ENCODE measurements at places on chromosomes 2 and 18.

GRCh38 chr18:22447792-22448191 lies 30.1 kb upstream of the CTAGE1 start:
- no peak for DNase-seq

GRCh38 chr2:52686935-52687334 lies 1080.7 kb upstream of the CHAC2 start:
- DNase-seq, result no peak

DNA sequence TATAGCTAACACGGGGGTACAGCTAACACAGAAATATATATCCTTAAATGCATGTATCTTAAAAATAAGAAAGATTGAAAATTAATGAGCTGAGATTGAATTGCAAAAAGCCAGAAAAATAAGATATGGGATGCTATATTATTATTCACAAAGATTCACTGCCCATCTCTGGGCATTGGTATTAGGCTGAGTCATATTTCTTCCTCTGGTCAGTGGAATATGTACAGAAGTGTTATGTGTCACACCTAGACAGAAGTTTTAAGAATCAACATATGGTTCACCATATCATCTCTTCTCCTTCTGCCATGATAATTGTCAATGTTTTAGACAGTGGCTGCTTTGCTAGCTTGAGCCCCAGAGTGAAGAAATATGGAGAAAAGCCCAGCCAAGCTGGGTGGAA lies 14.0 kb upstream of the MCFD2 start:
- DNase-seq, result no peak

GRCh38 chr18:3451989-3452749 lies 2.2 kb downstream of the TGIF1 start:
- DNase-seq, result no peak

- no peak for DNase-seq
Observed at GRCh38 chr2:70044290-70045040, 42.8 kb upstream of the PCBP1 start.

DNA sequence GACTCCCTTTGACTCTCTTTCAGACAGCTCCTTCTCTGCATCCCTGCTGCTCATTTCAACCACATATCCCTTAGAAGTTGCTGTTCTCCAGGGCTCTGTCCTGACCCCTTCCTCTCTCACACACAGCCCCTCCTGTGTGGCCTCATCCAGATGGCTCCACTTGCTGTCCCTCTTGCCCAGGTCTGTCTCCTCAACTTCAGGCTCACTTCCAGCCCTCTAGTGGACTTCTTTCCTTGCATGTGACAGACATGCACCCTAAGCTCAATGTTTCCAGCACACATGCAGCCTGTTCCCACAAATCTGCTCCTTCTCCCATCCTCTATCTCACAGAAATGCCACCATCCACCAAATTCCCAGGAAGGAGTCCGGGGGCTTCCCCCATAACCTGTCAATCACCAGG lies 9.0 kb upstream of the MRPL19 start:
- DNase-seq, result no peak

- DNase-seq, result no peak
Observed at GRCh38 chr2:239209783-239210182, 191.0 kb downstream of the HDAC4 start.

GRCh38 chr2:81672923-81673322 lies 1368.4 kb upstream of the LRRTM1 start:
- no peak for DNase-seq

- DNase-seq, result no peak
Observed at GRCh38 chr2:5766561-5766960, 74.4 kb downstream of the SOX11 start.

DNA sequence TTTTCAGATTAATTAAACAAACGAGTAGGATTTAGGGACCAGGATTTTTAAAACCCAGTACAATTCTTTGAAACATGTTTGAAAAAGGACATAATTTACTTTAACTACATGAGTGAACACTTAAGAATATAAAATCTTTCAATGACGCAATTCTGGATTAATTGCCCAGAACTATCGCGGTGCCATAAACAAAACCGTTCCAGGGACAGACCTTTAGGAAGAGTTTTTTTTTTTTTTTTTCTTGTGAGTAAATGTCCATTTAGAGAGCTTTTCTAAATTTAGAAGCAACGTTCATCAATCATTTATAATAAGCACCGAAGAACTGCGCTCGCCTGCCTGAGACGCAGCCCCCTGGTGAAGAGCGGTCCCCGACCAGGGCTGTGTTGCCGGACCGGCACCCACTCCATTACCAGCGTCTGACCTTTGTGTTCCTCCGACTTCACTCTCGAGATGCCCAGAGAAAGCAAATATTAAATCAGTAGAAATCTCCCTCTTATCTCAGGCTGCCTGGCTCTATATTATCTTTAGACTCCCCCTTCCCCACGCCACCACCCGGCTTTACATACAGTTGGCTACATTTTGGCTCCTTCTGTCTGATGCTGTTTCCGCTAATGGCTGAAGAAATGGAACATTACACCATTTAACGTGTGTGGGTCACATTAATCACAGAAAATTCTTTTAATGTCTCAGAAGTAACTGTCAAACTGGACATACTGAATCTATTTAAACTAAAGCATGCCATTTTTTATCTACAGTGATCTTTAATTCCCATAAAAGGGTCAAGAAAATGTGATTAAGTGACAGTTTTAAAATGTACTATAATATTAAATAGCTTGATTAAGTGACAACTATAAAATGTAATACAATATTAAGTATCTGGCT lies 364.0 kb upstream of the MEIS1 start:
- DNase-seq, result no peak

DNA sequence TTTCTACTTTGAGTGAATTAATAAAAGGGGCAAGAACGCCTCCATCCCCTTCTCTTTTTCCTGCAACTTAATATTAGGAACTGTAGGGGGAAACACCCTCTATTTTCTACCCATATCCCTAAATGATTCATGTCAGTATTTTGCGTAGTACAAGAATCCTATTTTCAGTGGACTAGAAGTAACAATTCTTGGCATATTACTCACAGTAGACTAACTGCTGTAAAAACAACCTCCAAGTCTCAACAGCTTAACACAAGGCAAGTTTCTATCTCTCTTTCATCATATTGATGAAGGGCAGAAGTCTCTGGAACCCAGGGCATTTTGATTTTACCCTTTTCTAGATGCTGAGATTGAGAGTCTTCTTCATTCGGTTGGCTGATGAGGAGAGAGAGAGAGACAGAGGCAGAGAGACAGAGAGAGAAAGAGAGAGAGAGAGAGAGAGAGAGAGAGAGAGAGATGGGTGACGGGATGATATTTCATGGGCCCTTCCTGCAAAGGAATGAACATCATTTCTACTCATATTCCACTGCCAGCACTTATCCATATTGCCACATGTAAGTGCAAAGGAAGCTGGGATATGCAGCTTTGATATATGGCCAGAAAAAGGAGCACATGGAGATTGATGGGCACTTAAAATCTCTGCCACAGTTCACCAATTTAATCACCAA lies 481.6 kb downstream of the LPIN1 start:
- DNase-seq, result no peak

- no peak for DNase-seq
Observed at GRCh38 chr2:126894082-126894481, 4.6 kb upstream of the TEX51 start.

GRCh38 chr2:99256677-99257076 lies 1.2 kb upstream of the LYG2 start:
- DNase-seq, result no peak

DNA sequence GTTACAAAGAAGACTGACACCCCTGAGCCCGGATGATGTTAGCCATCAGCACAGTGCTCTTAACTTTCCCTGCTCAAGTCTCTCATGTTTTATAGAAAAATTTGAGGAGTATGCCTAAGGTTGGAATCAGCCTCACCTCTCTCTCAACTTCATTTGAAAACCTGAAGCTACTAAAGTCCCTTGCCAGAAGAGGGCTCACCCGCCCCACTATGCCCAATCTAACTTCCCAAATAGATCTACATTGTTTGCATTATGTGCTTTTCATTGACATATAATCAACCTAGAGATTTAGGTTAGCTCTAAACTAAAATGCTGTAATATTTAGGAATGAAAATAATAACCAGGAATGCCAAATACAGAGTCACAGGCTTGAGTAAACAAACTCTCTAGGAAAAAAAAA lies 305.4 kb downstream of the NCKAP5 start:
- no peak for DNase-seq

- DNase-seq, result no peak
Observed at GRCh38 chr2:27316655-27317412, 6.1 kb downstream of the MPV17 start.

Measured in stimulated activated CD4-positive, alpha-beta T cell treated with anti-CD3 and anti-CD28 coated beads, TNF-alpha, amount 100 ng/mL, for 48 hours (primary cell).